ENCODE measurements at places on chromosomes 4 and X. TPM values are rescaled to one million over a fixed set of nuclear protein-coding genes. Genes with fewer than 3 reads are reported as not detected.

Gene SHISA3
- not detected for total RNA-seq

DNA sequence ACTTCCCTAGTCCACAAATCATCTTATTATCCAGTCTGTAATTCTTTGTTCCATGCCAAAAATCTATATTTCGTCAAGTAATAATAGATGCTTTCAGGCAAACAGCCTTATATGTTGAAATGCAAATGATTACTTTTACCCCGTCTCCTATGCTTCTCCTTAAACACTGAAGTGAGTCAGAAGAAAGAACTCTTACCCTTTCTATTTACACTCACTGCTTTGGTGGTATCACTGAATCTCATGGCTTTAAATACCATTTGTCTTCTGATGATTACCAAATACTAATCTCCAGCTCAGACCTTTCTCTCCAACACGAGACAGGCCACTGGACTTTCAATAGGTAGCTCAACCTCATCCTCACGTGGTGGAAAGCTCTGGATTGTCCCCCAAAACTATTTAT lies 558.1 kb downstream of the IL1RAPL1 start:
- H3K27me3 ChIP-seq = no peaks in the 10 kb centered on the region
- no peak overlapping the region for H3K27ac ChIP-seq
- H3K4me1 ChIP-seq = no peaks in the 10 kb centered on the region
- DNase-seq = no peak
- no peaks in the 10 kb centered on the region for H3K36me3 ChIP-seq

Gene EREG
- 0.46 TPM for total RNA-seq

Gene HAND2
- total RNA-seq = not detected

Gene DUSP9
- total RNA-seq = 1.3 TPM

DNA sequence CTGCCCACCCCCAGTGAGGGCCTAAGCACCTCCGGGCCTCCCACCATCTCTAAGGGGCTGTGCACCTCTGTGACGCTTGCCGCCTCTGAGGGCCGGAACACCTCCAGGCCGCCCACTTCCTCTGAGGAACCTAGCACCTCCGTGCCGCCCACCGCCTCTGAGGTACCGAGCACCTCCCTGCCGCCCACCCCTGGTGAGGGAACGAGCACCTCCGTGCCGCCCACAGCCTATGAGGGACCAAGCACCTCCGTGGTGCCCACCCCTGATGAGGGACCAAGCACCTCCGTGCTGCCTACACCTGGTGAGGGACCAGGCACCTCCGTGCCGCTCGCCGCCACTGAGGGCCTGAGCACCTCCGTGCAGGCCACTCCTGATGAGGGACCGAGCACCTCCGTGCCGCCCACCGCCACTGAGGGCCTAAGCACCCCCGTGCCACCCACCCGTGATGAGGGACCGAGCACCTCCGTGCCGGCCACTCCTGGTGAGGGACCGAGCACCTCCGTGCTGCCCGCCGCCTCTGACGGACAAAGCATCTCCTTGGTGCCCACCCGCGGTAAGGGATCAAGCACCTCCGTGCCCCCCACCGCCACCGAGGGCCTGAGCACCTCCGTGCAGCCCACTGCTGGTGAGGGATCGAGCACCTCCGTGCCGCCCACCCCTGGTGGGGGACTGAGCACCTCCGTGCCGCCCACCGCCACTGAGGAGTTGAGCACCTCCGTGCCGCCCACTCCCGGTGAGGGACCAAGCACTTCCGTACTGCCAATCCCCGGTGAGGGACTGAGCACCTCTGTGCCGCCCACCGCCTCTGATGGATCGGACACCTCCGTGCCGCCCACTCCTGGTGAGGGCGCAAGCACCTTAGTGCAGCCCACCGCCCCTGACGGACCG lies 977 bp downstream of the MAGEE1 start:
- H3K27me3 ChIP-seq = no peaks in the 10 kb centered on the region
- no peaks in the 10 kb centered on the region for H3K4me1 ChIP-seq
- peak overlapping the region; percentile 46 for H3K4me3 ChIP-seq
- no peaks in the 10 kb centered on the region for H3K36me3 ChIP-seq

DNA sequence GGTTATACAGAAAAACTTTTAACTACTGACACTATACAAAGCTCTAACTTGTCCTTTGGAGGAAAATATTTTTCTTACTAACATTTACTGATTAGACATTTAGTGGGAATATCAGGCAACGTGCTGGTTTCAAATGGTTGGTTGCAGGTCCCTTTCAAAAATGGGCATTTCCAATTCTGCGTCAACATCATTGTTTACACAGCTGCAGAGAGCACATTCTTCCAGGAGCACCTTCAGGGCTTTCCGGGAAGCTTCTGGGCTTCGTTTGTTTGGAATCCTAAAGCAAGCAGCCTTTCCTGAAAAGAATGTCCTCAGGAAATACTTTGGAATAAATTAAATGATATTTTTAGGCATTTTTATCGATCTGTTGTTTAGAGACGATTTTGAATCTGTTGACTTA lies 289.7 kb downstream of the TRIML1 start:
- peaks cover 7% of the 10 kb centered on the region for H3K4me1 ChIP-seq
- no peaks in the 10 kb centered on the region for H3K36me3 ChIP-seq
- H3K27me3 ChIP-seq = no peaks in the 10 kb centered on the region
- no peak overlapping the region for H3K27ac ChIP-seq

Gene NLGN4X
- total RNA-seq = 0.31 TPM

GRCh38 chr4:78167510-78167909 lies 110.4 kb downstream of the FRAS1 start:
- H3K27ac ChIP-seq = no peak overlapping the region
- H3K4me3 ChIP-seq = no peak overlapping the region
- no peaks in the 10 kb centered on the region for H3K36me3 ChIP-seq
- H3K4me1 ChIP-seq = no peaks in the 10 kb centered on the region
- H3K27me3 ChIP-seq = no peaks in the 10 kb centered on the region
- DNase-seq = no peak

DNA sequence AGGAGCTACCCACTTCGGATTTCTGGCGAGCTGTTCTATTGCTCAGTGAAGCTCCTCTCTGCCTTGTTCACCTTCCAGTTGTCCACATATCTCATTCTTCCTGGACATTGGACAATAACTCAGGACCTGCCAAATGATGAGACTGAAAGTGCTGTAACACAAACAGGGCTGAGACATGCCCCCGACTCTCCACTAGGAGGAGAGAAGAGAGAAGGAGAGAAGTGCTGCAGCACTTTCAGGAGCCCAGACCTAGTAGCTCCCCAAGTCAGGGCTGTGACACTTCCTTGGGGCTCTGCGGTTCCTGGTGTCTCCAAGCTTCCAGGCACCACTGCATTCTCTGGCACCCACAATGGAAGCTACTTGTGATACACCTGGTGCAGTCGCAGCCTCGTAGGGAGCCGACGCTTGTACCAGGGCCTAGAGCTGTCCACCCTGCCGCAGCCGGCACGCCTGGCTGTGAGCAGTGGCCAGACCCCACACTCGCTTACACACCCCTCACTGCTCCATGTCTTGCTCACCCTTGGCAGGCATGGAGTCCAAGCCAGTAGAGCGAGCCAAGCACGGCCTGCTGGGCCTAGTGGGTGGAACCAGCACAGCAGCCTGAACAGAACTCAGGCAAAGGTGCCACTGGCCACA lies 234.9 kb downstream of the TECRL start:
- DNase-seq = no peak
- H3K36me3 ChIP-seq = no peaks in the 10 kb centered on the region
- no peaks in the 10 kb centered on the region for H3K4me1 ChIP-seq
- no peak overlapping the region for H3K4me3 ChIP-seq
- H3K27ac ChIP-seq = no peak overlapping the region

Gene FAM9C
- total RNA-seq = not detected
